ENCODE measurements at places on chromosomes 13 and 19.

GRCh38 chr13:55673910-55674309, 1466.8 kb upstream of the PRR20A start:
- DNase-seq = no peak

DNA sequence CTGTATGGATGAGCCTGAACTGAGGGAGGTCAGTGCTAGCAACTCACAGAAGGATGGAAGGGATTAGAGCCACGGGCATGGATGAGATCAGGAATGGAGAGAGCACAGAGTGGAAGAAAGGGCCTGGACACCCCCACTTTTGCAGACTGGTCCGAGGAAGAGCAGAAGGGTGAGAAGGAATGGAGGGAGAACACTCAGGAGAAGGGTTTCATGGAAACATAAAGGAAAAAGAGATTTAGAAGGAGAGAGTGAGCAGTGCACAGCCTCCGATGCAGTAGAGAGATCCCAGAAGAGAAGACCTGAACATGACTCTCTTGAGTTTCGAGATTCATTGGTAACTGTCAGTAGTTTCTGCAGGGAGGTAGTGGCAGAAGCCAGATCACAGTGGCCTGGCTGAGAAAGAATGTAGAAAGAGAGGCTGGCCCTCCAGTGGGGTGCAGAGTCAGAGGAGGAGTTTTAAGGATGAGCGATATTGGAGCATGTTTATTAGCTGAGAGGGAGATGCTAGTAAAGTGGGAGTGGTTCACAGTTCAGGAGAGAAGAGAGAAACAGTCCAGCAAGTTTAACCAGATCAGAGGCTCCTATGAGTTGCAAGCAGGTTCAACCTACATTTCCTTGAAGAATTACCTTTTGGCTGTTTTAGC, 108.9 kb downstream of the ZAR1L start:
- DNase-seq = no peak

DNA sequence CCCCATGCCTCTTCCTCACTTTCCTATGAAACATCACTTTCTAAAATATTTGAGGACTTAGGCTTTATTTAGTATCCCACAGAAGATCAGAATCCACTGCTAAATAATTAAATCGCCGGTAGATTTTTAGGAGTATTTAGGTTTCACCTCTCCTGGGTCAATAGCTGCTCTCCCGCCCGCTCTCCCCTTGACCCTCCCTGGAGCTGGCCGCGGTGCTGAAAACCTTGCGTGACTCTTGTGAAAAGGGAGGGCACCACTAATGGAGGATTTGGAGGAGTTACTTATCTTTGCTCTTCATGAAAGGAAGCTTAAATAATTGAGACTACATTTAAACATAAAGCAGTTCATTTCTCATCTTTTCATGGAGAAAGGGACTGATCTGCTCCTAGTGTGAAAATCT, 14.1 kb downstream of the POU4F1 start:
- no peak for DNase-seq

DNA sequence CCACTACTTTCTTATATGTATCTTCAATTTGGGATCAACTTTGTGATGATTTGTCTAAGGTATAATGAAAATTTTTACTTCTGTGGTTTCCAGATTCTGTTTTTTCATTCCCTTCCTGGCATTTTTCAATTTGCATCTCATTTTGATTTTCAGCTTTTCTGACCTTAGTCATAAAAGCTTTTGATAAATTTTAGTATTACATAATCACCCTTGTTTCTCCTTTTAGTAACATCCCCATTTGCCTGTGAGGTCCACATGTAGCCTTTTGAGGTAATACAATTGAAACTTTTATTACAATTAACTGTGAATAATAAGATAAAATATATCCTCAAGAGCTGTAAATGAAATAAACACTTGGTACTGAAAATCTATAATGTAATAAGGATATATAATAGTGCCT, 31.2 kb downstream of the LACC1 start:
- DNase-seq = no peak

- no peak for DNase-seq
Observed at GRCh38 chr13:19672990-19673389, 39.5 kb downstream of the MPHOSPH8 start.

DNA sequence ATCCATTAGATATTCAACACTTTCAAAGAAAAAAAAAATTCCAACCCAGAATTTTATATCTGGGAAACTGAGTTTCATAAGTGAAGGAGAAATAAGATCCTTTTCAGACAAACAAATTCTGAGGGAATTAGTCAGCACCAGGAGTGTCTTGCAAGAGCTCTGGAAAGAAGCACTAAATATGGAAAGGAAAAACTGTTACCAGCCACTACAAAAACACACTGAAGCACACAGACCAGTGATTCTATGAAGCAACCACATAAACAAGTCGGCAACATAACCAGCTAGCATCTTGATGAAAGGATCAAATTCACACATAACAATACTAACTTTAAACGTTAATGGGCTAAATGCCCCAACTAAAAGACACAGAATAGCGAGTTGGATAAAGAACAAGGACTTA, 368.4 kb upstream of the MIR17HG start:
- no peak for DNase-seq

DNA sequence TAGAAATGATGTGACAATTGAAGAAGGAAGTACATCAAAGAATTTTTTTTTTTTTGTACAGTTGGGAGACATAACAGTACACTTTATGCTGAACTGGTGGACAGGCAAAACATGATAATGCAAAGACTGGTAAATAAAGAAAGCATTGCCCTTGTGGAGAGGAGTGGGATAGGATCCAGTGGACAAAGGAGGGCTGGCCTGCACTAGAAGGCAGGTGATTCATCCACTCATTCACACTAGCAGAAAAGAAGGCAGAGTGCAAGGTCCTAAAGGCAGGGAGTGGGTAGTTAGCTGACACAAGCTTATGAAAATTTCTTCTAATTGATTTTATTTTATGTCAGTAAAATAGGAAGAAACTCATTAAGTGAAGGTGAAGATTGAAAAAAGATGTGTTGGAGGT, 17.6 kb upstream of the NALCN start:
- DNase-seq = no peak

- no peak for DNase-seq
Observed at GRCh38 chr19:15479391-15480345, at the start of gene PGLYRP2. Gene PGLYRP2 (minus strand): TSS chr19:15479501. CDS start chr19:15479371, 130 bp downstream.

DNA sequence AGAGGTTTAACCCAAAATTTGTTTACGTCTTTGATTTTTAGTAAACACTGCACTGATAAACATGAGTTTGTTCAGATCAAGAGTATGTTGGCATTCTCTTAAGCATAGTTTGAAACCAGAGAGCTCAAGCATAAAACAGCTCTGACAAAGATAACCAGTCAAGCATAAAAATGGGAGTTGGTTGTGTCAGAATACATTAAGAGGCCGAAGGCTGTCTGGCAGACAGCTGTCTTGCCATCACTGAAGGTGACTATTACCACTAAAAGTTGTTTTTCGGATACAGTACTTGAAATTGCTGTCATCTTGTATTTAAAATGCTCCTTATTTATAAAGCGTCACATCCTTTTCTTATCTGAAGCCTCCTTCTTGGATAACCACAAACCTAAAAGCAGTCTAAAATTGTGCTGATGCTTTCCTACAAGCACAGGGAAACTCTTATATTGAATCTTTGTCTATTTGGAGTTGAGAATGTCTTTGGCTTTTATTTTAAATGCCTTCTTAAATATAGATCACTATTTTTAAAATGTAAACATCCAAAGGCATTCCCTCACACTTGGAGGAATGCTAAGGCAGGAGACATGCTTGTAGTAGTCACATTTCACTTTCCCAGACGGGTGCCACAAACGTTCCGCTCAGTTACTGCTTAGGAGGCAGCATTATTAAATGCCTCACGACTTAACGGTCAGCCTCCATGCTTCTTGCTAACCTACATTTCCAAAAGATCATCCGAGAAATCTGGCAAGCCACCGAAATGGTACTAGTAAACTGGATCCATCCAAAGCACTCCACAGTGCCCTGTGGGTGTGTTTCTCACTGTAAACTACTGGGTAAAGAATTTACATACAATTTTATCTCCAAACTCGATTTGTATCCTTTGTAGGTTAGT, 1.5 kb downstream of the SMAD9 start:
- DNase-seq = no peak

DNA sequence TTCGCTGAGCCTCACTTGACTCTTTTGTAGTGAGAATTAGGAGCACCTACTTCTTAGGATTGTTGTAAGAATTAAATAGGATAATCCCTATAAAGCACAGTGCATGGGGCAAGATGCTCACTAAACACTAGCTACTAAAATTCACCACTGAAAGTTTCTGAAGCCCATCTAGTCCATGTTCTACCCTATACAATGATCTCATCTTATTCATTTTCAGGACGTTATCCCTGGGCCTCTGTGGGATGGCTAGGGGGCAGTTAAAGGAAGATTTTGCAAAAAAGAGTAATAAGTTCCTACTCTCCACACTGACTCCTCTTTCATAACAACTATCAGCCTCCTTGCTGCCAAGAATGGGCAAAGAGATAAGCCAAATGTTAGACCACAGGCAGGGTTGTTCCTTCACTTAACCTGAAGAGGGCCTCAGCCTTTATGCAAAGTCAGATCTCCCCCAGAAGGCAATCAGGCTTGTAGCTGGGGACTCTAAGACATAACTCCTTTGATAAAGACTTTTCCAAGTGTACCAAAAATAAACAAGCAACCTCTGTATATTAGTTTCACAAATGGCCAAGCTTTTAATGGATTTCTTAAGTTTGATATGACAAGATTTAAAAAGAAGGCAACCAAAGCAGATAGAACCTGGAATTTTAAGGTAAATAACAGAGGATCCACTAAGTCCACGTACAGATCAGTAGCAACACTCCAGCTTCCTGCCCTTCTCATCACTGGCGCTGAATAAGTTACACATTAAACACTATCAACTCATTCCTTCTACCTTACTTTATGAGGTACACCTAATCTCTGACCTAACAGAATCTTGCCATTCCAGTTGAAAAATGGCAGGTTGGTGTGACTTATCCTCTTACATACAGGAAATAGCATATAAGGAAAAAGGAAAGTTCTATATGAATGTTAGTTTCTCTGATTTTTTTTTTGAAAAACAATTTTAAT, 44.4 kb downstream of the ELF1 start:
- no peak for DNase-seq

- no peak for DNase-seq
Observed at GRCh38 chr13:40697711-40698110, 31.3 kb upstream of the FOXO1 start.

- no peak for DNase-seq
Observed at GRCh38 chr13:76677043-76677442, 209.2 kb downstream of the KCTD12 start.

DNA sequence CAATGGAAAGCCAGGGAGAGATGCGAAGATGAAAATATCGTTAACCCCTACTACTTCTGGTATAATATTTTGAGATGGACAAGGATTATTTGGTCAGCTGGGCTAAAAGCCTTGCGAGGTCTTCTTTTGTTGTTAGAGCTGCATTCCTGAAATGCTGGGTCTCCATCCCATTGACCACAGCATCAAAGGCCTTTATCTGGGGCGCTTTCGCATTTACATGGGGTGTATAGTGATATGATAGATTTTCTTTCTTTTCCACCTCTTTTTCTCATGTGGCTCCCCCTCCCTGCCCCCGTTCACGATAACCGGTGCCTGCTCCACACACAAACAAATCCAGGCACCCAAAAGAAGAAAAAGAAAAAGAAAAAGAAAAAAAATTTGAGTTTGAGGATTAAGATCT, 77.5 kb downstream of the ZNF536 start:
- no peak for DNase-seq

- no peak for DNase-seq
Observed at GRCh38 chr19:32388393-32388855, 17.1 kb upstream of the DPY19L3 start.

DNA sequence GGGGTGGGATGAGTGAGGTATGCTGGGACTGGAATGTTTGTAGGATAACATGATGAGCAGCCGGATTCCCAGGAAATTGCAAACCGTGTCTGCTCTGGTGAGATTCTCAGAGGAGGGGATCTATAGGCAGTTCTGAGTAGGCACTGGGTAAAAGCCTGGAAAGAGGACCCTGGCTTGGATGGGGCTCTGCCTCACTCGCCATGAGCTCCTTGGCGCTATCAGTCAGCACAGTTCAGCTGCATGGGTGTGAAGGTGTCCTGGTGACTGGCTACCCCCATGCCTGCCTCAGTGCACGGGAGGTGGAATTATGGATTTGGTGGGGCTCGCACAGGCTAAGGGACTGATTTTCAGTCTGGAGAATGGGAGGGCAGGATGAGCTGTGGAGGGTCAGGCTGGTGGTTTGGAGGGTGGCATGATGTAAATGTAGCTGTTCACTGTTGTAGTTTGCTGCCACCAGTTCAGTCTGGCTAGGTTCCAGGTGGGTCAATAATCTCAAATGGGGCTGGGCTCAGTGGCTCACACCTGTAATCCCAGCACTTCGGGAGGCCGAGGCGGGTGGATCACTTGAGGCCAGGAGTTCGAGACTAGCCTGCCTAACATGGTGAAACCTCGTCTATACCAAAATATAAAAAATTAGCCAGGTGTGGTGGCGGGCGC, 9.2 kb upstream of the ZNF627 start:
- no peak for DNase-seq

DNA sequence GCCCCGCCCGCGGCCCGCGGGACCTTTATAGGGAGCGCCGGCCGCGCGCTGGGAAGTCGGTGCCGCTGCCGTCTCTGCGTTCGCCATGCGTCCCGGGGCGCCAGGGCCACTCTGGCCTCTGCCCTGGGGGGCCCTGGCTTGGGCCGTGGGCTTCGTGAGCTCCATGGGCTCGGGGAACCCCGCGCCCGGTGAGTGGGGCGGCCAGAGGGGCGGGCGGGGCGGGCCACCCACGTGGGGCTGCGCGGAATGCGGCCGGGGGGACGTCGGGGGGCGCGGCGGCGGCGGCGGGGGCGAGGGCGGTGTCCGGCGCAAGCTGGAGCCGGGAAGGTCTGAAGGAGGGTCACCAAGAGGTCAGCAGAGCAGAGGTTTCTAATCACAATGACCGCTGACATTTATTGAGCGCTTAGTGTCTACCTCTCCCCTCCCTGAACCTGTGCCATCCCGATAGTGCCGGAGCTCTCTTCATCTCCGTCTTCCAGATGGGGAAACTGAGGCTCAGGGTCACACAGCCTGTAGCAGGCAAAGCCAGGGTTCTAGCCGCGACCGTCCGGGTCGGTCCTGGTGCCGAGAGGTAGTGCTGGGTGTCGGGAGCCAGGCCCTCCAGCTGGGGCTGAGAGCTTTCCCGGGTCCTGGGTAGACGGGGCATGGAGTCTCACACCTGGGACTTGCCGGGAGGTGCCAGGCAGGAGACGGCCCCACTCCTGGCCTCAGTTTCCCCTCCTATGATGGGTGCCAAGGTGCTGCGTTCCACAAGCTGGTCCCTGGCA, at the start of gene FSTL3:
TSS of gene FSTL3 (plus strand) at position 54 of the 767 bp plus-strand sequence. CDS start at position 86, 32 bp downstream.
- no peak for DNase-seq

DNA sequence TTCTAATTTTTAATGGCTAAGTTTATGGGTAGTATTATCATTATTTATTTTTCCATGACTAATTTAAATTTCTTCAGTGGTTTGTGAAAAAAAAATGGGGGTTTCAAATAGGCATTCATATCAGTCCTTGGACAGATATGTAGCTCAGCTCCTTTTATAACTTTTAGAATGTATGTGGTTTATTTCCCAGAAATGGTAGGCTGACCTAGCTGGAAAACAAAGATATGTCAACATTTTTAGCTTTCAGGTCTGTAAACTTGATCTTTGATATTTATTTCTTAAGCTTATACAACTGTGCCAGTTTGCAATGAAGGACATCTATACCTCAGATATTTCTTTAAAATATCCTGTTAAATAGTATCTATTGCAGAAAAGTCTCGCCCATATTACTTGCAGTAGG, 1815.5 kb downstream of the SLITRK5 start:
- DNase-seq = no peak
